GOT3 (cell line): ENCODE measurements at places on chromosomes 13 and 19.

GRCh38 chr13:51553531-51553930, 30.7 kb upstream of the WDFY2 start:
- DNase-seq: no peak

GRCh38 chr19:10766671-10767201, 48.9 kb downstream of the DNM2 start:
- DNase-seq: no peak

GRCh38 chr13:20729633-20730585, 26.4 kb downstream of the IL17D start:
- DNase-seq: no peak

DNA sequence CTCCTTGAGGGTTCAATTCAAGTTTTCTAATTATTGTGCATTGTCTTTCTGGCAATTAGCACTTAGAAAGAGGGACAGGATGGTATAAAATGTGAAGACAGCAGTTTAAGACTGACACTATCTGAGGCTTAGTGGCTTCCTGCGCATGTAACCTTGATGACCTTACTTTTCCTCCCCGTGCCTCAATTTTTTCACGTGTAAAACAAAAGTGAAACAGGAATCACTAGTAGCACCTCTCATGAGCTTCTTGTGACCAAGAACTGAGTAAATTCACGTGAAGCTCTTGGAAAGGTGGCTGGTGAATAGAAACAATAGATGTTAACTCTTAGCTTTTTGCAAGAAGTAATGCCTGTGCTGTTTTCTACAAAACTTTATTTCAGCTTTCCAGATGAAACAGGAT, 233.9 kb downstream of the LMO7 start:
- no peak for DNase-seq

GRCh38 chr13:77584106-77584505, 48.6 kb downstream of the SCEL start:
- no peak for DNase-seq

DNA sequence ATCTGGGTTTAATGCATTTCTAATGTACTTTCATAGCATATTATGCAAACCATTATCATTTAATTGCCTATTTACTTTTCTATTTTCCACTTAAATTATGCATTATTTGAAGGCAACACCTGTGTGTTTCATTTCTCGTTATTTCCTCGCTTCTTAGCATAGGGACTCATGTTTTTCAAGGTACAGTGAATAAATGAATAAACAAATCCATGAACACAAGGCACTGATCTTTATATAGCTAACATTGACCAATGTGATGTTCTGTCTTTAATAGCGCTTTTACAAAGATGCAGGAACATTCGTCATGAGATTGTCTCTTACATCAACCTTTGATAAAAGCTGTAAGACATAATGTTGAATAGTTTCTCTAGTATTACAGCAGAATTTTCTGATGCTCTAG, 121.2 kb downstream of the B3GLCT start:
- no peak for DNase-seq

GRCh38 chr19:3079578-3079977, 14.6 kb upstream of the GNA11 start:
- no peak for DNase-seq

- DNase-seq: no peak
Observed at GRCh38 chr13:64684108-64684507, 2546.0 kb downstream of the PCDH9 start.

DNA sequence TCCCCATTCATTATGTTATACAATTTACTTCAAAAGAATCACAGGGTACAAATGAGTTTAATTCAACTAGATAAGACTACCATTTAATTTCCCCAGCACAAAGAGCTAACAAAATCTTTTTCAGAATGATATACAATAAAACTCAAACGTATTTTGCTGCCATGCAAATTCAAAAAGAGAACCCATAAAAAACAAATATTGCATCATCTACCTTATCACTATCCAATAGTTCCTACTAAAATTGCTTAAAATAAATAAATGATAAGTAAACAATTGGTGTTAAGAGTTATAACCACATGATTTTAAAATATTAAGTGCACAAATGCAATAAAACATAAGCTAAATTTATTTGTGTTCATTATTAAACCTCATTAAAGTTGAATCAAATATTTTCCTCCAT, 919.4 kb downstream of the SLITRK5 start:
- no peak for DNase-seq

DNA sequence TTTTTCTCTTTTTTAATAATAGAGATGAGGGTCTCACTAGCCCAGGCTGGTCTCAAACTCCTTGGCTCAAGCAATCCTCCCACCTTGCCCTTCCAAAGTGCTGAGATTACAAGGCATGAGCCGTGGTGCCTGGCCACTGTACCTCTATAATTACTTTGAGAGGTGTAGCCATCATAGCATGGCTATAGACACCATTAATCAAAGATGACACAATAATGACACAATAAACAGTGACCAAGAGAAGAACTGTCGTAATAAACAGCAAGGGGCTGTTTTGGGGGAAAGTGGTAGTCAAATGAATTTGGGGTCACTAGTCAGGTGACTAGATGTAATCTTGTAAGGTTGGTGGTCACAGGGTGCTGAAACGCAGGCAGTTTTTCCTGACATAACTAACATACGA, 30.4 kb downstream of the KLF5 start:
- DNase-seq: no peak

DNA sequence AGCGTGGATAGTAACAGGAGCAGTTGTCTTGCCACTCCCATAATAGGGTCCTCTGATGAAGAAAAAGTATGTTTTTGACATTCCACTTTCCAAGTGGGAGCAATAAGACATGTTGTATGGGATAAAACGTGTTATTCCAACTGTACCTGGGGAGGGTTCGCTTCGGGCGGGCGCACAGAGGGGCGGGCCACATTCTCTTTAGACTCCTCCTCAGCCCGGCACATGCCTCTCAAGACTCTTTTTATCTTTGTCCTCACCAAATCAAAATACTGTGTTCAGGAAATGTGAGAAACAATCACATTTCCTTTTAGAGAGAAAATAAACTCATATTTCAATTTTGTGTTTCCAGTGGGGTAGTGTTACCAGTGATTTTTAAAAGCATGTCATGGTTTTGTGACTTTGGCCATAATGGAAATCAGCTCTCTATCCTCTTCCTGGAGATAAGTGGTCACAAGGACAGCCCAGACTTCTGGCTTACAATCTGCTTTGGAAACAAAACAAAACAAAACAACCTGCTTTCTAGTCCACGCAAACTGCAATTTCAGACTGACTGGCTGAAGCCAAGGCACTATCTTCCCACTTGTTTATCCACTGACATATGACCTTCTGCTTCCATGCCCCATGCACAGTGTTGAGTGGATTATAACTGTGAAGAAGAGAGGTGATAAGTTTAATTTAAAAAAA, 276.1 kb downstream of the NALCN start:
- no peak for DNase-seq

DNA sequence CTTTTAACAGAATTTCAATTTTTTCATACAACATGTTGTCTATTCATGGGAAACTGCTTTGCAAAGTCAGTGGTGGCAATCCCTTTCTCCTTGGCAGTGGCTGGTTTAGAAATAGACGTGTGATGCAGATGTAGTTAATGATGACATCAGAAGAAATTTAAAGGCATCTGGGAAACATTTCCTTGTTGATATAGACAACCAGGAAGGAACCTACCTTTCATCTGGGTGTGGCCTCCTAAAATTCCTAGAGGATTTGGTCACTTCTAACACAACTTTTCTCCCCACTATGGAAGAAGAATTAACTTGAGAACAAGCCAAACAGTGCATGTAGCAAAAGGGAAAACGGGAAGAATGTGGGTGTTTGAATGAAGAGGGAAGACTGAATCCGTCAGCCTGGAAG, 102.8 kb downstream of the EFNB2 start:
- DNase-seq: no peak

GRCh38 chr13:56424246-56424645, 716.5 kb upstream of the PRR20A start:
- no peak for DNase-seq
